ENCODE measurements at places on chromosomes 3 and 15.

GRCh38 chr3:64814351-64814750 lies 126.6 kb upstream of the ADAMTS9 start:
- no peak for DNase-seq

GRCh38 chr3:114405202-114405990 lies 111.6 kb downstream of the TIGIT start:
- DNase-seq = no peak

DNA sequence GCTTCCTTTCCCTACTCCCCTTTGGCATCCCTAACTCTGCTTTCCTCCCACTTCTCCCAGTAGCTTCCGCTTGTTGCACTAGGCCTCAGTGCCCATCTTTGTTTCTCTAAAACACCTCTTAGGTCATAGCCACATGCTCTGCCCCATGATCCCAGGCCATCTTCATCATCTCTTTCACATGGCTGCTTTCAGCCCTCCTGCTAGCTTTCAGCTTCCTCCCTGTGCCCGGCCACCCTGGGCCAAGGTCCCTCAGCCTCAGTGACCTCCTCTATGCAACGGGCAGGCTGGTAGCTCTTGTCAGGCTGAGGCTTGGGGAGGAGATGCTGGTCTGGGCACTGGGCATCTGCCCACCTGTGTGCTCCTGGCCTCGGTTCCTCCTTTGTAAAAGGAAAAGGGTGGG lies 2.3 kb downstream of the PLEKHO2 start:
- DNase-seq = no peak

GRCh38 chr3:71640331-71640983 lies 56.9 kb upstream of the FOXP1 start:
- no peak for DNase-seq

DNA sequence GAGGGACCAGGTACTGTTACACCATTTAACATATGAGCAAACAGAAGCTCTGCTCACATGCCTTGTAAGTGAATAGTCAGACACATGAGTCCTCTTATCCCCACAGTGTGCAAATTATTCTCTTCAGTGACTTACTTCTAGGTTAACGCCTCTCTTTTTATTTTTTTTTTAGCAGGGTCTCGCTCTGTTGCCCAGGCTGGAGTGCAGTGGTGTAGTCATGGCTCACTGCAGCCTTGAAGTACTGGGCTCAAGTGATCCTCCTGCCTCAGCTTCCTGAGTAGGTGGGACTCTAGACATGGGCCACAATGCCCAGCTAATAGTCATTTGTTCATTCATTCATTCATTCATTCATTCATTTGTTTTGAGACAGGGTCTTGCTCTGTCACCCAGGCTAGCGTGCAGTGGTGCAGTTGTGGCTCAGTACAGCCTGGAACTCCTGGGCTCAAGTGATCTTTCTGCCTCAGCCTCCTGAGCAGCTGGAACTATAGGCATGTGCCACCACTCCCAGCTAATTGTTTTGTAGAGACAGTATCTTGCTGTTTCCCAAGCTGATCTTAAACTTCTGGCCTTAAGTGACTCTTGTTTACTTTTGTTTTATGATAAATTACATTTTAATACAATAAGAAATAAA lies 94.7 kb downstream of the LRRC28 start:
- DNase-seq = no peak

DNA sequence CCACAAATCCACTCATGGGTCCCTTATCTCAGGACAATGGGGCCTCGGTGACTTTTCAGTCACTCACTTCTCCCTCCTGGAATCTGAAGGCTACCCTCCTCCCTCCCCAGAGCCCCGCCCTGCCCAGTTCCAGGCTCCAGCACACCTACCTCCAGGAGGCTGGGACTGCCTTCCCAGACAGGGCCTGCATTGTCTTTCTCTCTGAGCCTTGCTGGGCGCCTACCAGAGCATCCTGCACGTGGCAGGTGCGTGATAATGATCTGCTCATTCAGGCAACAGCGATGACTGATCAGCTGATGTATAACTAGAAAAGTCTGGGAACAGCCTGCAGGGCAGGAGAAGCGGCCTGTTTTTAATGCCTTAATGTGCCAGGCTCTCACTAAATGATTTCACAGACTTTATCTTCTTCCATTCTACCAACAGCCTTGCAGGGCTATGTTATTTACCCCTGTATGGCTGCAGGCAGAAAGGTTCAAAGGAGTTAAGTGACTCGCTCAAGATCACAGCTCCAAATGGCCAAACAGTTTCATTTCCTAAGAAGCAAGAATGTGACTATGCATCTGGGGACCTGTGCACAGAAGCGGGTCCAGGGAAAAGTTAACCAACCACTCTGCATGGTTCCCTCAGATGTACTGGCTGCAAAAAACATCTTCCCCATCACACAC lies 6.3 kb downstream of the ADAMTS17 start:
- no peak for DNase-seq

DNA sequence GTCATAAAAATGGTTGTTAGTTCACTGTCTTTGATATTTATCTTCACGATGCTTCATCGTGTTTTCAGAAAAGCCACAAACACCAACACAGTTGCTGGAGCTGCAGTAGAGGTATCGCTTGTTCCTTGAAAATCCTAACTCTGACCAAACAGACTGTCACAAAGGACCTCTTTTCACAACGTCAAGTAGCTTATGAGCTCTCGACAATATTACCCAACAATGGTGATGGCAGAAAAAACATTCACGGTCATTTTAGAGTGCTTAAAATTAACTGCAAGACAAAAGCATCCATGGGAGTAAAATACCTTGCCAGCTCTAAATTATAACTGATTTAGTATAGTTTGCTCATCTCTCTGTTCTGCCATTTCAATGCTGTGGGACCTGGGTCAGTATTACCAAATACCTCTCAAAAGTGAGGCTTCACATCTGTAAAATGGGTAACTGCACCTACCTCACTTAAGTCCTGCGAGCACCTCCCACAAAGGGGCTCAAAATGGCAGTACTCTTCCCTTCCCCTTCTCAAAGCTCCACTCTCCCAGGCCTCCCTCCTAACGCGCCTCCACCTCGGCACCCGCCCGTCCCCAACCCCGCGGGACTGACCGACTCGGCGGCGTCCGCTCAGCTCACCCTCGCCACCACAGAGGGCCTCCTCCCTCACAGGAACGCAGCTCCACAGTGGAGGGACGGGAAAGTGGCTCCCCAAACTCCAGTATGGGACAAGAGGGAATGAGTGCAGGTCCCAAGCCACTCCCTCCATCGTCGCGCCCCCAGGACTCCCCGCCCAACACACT lies 546 bp downstream of the TRIM59 start:
- no peak for DNase-seq

DNA sequence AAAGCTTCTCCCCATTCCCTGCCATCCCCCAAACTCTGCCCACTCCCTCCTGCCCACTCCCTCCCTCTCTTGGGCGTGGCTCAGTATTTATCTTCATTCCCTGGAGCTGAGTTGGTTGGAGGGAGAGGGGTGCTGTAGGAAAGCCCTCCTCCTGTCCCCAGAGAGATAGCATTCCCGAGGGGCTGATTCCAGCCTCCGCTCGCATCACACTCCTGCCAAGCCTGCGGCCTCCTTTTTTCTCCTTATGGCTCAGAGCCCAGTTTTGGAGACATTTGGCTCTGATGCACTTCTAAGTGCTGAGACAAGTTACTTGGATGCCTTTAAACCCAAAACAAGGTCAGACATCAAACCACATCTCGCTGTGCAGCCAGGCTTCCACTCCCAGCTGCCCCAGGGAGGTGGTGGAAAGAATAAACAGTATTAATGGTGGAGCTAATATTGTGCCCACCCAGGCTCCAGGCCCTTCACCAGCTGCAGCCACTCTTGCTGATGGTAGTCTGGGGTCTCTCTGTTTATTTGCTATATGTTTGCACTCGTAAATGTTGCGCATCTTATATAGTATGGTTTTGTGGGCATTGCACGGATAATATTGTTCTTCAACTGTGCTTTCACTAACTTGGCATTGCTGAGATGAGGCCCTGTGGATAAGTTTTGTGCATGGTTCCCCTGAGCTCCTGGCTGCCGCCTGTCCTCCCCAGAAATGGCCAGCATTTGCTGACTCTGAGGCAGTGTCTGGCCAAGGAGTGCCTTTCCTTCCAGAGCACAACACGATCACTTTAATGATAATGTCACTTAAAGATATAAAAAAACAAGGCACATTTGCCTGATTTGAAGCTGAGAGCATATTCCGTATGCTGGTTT lies 157.2 kb downstream of the LRRC28 start:
- DNase-seq = no peak

GRCh38 chr3:25427942-25428788 lies at the start of gene RARB:
RARB (plus strand) TSS chr3:25428263; CDS start chr3:25428732, 469 bp downstream.
- no peak for DNase-seq

DNA sequence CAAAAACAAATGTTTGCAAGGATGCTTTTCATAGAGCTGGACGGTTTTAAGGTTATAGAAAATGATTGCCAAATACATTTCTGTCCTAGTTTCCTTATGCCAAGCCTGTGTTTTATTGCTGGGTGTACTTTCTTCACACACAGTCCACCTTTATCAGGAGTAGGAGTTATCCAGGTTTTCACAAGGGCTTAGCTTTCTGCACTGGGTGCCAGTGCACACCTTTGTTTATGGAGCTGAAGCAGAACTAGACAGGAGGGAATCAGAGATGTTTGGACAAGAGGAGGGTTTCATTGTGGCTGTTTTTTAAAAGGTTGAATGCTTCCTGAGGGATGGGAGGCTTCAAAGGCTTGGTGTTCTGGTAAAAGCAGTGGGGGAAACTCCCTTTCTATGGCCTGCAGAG lies 29.5 kb upstream of the FAM3D start:
- no peak for DNase-seq

DNA sequence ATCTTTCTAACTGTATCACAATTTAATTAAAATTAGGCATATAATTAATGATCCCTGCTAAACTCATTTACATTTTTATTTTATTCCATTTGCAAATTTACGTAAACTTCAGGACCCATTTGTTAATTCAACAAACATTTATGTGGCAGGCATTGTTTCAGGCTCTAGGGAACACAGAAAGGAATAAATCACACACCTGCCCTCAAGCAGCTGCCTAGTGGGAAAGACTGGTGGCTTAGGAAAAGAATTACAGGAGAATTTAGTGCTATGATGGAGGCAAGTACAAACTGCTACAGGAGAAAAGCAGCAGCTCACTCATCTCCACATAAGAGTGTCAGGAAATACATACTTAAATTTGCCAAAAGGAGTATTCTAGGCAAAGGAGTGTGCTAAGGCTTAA lies 11.2 kb downstream of the CBLB start:
- DNase-seq = no peak

DNA sequence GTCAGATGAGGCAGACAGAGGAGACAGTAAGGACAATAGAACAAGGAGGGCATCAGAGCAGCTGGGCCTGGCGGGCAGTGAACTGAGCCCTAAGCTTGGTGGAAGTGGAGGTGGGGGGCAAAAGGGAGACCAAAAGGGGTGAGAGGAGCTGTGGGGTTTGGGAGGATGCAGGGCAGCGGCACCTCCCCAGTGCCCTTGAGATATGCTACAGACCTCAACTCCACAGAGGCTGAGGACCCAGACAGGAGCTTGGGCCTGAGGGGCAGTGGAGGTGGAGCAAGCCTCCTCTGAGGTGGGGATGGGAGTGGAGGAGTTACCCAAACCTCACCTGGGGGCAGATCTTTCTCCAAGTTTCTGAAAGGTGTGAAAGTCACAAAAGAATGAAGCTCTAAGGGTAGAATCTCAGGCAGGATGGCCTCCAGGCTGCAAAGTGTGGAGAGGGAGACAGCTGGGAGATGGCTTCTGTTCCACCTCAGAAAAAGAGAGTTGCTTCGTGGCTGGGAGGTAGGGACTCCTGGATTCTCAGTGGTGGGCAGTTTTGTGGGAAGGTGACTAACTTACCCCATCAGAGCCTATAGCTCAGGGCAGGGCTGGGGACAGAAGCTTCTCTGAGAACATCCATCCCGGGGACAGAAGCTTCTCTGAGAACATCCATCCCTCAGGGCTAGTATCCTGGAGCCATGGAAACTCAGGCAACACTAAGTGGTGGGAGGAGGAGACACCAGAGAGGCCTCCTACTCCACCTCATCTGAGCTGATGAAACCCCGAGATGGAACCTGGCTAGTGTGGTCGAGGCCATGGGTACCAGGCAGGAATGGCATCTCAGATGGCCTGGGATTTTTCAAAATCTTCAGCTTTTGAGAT lies 2.3 kb upstream of the CLK3 start:
- no peak for DNase-seq

DNA sequence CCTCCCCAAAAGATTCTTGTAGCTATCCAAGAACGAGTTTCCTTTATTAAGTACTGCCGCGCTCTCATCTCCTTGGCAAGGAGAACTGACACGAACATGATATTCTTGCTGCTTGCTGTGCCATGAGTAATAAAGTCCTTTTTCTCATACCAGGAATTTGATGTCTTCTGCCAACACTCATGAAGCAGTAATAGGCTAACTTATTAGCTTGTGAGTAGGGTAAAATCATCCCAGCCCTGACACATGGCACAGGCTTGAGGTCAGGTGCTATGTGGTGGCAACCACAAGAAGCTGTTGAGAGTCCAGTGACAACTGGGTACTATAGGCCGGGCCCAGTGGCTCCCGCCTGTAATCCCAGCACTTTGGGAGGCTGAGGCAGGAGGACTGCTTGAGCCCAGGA lies 22.7 kb upstream of the UBXN7 start:
- no peak for DNase-seq

- DNase-seq = no peak
Measured at GRCh38 chr15:90945091-90945490, 9.6 kb upstream of the RCCD1 start.

GRCh38 chr3:47455806-47456452 lies 19.8 kb downstream of the SCAP start:
- no peak for DNase-seq

DNA sequence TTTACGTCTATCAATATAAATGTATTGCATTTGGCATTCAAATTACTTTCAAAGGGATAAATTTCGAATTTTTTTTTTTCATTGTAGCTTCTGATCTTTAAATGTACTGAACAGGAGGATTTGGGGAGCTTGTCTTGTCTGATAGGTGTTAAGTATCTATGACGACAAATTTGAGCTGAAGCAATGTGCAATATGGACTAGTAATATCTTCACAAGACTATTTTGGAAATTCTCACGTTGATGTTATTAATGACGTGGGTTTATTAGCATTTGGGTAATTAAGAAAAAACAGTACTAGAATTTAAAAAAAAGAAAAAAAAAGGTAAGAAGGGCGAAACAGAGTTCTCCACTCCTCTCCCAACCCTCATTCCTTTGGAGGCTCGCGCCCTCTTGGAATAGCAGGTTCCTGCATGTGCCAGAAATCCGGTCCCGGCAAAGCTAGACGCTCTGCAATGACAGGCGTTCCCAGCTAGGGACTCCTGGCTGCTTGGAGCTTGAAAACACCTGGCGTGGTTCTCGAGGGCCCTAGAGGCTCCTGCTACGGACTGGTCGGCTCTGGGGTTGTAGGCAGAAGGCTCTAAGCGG lies 648 bp upstream of the P2RY1 start:
- DNase-seq = no peak

DNA sequence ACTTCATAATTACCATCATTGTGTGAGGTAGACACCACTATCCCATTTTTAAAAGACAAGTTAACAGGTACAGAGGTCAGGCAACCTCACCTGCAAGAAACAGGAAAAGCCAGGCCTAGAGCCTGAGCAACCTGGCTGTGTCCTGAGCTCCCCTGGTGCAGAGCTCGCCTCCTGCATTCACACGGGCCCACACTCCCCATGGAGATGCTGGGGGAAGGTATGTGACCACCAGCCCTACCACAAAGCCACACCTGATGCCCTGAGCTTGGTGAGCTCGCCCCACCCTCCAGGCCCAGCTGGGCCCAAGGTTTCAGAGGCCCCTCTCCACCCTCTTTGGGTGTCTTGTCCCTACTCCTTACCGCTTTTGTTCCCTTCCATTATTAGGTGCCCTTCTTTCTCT lies 1.2 kb upstream of the EFCAB12 start:
- no peak for DNase-seq

Data from cortex of kidney (tissue), 1 donor.